ENCODE measurements at places on chromosomes 1 and 21. TPM values are rescaled to one million over a fixed set of nuclear protein-coding genes. Genes with fewer than 3 reads are reported as not detected.
A peak's percentile ranks its signal among the peaks of the same experiment; 100 is the strongest.

GRCh38 chr1:160546942-160547341 lies 23.9 kb upstream of the SLAMF6 start:
- no peak for DNase-seq

DNA sequence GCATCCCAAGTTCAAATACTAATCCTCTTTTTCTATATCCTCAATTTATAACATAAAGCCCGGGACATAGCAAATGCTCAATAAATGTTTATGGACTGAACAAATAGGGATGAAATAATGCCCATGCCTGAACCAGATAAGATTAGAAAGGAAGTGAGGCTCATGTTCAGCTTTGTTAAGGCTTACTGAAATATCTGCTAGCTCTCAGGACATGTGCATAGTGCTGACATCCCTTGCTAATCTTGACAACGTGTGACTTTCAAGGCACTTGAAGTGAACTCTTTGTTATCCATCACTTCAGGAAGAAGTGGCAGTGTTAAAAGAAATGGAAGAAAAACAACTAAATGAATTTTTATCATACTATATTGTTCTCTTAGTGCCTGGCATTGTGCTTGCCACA lies 260.3 kb upstream of the SGIP1 start:
- DNase-seq, result no peak

GCSAML gene
- total RNA-seq, result not detected

ESRRG gene
- total RNA-seq, result 8.3 TPM

ANKRD45 gene
- total RNA-seq, result 1.2 TPM

DNA sequence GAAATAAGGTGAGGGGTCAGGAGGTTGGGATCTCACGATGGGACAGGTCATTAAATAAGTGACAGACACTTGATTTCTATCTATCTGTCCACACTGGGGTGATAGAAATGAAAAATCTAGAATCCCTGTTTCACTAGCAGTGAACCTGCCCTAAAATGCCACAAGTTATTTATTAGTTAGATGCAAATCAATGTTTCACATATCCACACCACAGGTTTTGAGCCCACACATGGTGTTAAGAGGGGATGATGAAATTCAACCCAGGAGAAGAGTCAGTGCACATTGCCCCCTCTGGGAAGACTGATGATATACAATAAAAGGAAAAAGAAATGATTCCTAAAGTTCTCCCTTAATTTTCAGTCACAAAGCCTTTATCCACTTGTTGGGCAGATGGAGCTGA lies 10.1 kb upstream of the NTPCR start:
- DNase-seq, result no peak

MROH7 gene
- total RNA-seq, result 0.29 TPM

GRCh38 chr1:237179503-237179902 lies 137.5 kb downstream of the RYR2 start:
- no peak for DNase-seq

MARCKSL1 gene
- 774 TPM for total RNA-seq

CA14 gene
- 13.1 TPM for total RNA-seq

KPRP gene
- not detected for total RNA-seq

DNA sequence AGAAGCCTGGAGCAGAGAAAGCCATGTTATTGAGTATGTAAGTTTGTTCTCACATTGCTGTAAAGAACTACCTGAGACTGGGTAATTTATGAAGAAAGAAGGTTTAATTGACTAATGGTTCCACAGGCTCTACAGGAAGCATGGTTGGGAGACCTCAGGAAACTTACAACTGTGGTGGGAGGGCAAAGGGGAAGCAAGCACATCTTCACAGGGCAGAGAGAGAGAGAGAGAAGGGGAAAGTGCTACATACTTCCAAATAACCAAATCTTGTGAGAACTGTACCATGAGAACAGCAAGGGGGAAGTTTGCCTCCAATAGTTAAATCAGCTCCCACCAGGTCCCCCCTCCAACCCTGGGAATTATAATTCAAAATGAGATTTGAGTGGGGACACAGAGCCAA lies 302.7 kb downstream of the ST6GALNAC3 start:
- no peak for DNase-seq

DNA sequence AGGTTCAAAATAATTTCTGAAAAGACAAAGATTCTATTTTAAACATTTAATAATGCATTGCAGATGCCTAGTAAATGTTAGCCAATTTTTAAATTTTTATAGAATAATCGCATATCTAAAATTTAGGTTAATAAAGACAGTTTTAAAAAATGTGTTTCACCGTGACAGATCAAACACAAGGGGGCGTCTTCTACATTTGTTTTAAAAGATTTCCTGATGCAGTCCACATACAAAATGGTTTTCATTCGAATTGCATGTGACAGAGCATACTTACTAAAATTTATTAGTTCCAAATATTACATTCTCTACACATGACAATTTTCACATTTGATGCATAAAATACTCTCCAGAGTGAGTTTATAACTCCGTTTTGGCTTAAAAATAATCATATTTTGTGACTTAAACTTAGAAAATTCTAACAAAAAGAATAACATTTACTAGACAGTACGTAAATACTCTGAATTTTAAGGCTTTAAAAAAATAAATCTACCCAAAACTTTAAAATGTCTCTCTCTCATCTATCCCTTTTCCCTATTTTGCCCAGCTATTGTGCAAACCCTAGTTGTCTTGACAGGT lies 75.5 kb downstream of the ADAMTS1 start:
- no peak for DNase-seq

GRCh38 chr1:16251381-16251780 lies 14.4 kb upstream of the CPLANE2 start:
- no peak for DNase-seq

DNA sequence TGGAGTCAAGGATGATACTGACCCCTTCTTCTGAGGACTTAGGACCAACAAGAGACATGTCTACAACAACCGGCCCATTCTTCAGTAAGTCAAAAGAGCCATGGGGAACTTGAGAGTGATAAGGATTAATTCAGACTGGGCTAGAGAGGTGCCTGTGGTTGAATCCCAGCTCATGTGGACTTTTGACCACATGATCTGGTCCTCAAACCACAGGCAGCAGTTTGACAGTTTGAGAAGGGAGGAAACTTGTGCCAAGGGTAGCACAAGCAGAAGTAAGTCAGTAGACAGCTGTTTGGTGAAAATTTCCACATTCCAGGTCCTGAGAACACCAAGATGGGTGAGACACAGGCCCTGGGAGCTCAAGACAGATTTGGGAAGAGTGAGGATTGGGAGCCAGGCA lies 19.8 kb downstream of the SH3BP5L start:
- DNase-seq, result no peak

LRRC3 gene
- total RNA-seq, result 5.7 TPM

EVA1C gene
- not detected for total RNA-seq

DNA sequence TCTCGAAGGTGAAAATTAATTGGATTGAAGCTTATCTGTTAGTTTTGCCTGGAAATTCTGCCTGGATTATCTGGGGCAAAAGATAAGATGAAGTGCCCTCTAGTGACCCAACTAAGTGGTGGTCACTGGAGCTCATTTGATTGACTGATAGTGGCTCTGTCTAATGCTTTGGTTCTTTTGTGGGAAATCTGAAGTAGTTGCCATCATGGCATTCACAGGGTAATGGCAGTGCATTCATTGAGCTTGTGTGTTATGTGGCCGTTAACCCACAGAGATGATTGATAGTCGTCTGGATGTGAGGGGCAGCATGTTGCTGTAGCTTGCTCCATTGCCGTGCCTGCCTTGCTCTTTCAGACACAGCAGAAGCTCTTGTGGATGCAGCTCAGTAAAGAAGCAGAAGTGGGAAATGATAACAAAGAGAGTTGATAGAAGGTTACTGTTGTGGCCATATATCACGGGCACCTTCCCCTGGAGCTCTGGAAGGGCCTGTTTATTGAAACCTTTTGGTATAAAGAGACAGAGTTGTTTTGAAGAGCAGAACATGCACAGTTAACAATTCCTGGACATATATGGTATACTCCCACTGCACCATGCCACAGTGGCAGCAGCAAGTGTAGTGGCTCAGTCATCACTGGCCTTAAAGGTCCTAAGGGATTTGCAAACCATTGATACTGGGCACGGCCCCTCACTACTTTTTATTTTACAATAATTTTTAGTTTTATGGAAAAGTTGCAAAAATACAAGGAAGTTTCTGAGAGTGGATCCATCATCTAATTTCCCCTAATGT lies 42.0 kb downstream of the CXADR start:
- no peak for DNase-seq

- DNase-seq, result no peak
These were observed 42.1 kb upstream of the NBPF3 start for GRCh38 chr1:21397813-21398188.

SF3B4 gene
- total RNA-seq, result 72.8 TPM

- no peak for DNase-seq
These were observed 6.0 kb upstream of the CITED4 start for GRCh38 chr1:40868051-40868723.

ENAH gene
- total RNA-seq, result 213 TPM

DNA sequence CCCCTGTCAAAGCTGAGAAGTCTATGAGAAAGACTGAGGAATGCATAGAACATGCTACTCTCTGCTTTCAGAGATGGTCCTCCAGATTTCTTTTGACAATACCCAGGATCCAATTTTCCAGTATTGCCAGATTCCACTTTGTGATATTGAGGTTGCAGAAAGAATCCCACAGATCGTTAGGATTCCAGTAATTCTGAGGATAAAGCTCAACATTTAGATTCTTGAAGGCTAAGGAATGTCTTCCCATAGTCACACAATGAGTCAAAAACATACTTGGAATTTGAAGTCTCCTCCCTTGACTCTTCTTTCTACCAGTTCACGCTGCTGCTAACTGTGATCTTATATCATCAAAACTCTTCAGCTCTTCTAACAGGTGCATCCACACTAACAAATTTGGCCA lies 57.1 kb downstream of the TNFSF18 start:
- DNase-seq, result no peak

NBPF4 gene
- not detected for total RNA-seq

DNA sequence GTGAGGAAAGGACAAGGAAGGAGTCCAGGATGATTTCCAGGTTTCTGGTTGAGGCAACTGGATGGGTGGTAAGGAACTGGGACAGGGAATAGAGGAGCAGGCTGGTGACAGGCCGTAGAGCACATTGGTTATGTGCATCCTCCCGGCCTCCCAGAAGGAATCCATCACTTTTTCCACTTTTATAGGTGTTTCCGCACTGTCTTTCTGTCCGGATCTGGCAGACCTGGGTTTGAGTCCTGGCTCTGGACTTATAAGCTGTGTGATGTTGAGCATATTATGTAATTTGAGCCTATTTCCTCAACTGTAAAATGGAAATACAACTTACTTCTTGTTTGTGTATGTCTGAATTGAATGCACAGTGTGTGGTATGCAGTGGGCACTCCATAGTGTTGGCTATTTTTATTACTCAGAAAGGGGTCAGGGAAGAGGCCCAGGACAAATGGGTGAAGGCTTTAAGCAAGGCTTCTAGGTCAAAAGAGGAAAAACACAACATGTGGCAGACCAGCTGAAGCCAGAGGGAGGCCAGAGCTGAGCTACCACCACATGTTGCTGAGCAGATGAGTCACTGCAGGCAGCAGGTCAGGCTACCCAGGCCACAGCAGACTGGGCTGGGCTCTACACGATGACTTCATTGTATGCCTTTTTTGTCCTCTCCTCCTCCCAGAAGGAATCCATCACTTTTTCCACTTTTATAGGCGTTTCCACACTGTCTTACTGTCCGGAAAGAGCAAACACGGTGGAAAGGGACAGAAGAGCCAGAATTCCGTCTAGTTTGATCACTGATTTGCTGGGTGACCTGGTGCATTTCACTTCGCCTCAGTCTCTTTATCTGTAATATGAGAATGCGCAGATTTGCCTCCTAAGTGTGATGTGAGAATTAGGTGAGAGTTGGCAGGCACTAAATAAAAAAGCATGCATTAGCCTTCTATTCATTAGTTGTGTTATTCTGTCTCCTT lies 791 bp upstream of the MAST2 start:
- peak; percentile 10 for DNase-seq

DNA sequence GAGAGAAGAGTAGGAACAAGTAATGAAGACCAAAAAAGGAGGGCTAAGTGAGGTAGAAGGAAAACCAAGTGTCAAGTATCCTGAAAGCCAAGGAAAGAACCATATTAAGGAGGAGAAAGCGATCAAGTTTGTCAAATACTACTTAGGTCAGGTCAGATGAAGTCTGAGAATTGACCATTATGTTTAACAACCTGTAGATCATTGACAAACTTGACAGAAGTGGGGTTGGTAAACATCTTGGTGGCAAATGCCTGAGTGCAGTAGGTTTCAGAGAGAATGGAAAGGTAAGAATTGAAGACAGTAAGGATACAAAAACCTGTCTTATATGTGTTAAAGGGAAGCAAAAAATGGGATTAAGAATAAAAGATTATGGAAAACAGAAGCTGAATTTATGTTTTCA lies 3.7 kb upstream of the CHIA start:
- DNase-seq, result no peak

- no peak for DNase-seq
These were observed at the start of gene CAPN8 for GRCh38 chr1:223665592-223666312. Gene CAPN8, minus strand, starts transcription at chr1:223665701. Its CDS starts 55 bp downstream, at chr1:223665646.

GRCh38 chr1:60255565-60255964 lies 182.0 kb upstream of the C1orf87 start:
- no peak for DNase-seq

- DNase-seq, result no peak
These were observed 29.2 kb downstream of the ST7L start for GRCh38 chr1:112589766-112590165.

DNA sequence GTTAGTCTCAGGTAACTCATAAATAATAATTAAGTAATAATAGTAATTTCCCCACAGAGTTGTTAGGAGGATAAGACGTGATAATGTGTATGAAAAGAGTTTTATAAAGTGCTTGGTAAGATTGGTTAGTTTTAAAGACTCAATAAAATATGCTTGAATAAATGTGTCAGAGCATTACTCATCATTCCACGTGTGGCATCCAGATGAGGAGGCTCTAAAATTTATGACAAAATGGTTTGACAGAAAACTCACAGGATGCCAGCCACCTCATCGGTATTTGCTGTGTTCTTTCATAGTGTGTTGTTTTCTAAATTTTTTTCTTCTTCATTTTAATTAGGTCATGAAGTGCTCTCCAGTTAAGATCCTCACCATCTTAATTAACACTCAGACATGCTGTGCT lies 19.1 kb upstream of the SPAG17 start:
- no peak for DNase-seq

CNIH4 gene
- total RNA-seq, result 68.8 TPM

DNA sequence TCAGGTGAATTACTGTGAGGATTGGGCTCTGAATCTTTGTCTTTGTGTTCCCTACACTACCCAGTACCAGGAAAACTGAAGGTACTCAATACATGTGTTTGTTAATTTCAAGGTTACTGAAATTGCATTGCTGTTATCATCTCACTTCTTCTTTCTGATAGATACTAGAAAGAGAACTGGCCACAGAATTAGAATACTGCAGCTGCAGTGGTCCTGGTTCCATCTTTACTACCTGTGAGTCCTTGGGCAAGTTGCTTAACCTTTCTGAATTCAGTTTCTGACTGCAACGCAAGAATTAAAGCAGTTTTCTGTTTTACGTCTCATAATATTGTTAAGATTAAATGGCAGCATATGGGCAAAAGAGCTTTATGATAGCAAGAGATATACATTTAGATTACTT lies 263.5 kb downstream of the LMO4 start:
- no peak for DNase-seq

Measured in progenitor cell of endocrine pancreas (in vitro differentiated cells).